Hypothalamus (tissue), 51 donors: ENCODE measurements at places on chromosomes 4 and X.

GRCh38 chr4:119105605-119106004 is 30.0 kb upstream of the MYOZ2 start:
- DNase-seq: no peak

- no peak for DNase-seq
Measured at GRCh38 chr4:105060628-105061027, 86.0 kb upstream of the TET2 start.

DNA sequence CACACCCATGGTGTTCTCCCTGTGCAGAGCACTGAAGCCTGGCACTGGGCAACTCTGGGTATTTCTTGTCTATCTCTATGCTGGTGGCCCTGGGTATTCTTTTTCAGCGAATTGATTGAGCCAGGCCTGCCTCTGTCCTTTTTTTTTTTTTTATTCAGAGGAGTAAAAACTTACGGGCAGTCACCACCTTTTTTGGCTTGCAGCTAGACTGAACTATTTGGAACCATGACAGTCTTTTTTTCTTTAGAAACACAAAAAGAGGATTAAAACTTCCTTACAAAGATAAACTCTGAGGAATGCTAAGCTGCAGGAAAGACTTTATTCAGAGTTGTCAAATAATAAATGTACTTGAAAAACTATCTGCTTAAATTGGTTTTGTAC is 119.2 kb upstream of the STIM2 start:
- no peak for DNase-seq

- no peak for DNase-seq
Measured at GRCh38 chr4:10584042-10584441, 100.5 kb downstream of the CLNK start.

- no peak for DNase-seq
Measured at GRCh38 chrX:50941638-50942037, 31.1 kb downstream of the BMP15 start.

DNA sequence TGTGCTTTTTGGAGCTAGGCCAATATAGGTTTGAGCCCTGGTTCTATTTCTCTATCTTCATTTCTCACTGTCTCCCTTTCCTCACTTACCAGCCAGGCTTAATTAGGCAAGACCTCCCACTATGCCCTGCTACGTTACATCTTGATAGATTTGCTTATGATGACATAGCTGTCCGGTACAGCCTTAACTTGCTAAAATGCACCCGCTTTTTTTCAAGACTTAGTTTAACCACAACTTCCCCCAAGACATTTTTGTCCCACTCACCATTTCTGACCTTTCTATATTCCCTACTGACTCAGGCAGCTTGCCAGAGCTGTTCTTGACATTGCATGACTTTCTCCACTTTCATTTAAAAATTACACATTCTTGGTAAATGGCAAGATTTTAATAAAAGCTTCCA is 152.6 kb downstream of the MID1 start:
- no peak for DNase-seq

- DNase-seq: no peak
Measured at GRCh38 chrX:105653891-105654290, 168.4 kb upstream of the NRK start.

DNA sequence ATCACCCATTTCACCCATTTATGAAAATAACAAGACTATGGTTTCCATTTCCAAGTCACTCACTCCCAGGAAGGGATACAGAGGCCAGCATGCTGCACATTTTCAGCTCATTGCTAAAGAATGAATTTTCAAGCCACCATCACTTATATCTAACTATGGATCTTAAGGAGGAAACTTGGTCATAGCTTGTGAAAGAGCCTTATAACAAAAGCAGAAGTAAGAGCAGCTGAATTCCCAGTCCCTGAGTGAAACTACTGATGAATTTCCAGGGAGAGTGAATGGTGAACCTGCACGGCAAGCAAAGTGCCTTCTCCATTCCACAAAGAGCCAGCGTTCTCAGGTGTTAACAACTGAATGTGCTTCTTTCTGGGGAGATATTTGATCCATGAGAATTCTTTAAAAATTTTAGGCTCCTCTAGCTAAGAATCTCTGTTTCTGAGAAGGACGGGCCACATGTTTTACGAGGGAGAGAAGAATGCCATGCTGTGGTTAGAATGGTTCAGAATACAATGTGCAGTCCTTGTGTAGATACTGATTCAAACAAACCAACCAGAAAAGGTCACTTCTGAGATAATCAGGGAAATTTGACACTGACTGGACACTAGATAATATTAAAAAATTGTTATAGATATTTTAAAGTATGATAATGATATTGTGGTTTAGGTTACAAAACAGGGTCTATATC is 24.0 kb downstream of the BTC start:
- DNase-seq: no peak

GRCh38 chrX:31266203-31267076 is 194.6 kb upstream of the FTHL17 start:
- peak; percentile 9 for DNase-seq

- no peak for DNase-seq
Measured at GRCh38 chr4:112823606-112824005, 186.7 kb downstream of the LARP7 start.

DNA sequence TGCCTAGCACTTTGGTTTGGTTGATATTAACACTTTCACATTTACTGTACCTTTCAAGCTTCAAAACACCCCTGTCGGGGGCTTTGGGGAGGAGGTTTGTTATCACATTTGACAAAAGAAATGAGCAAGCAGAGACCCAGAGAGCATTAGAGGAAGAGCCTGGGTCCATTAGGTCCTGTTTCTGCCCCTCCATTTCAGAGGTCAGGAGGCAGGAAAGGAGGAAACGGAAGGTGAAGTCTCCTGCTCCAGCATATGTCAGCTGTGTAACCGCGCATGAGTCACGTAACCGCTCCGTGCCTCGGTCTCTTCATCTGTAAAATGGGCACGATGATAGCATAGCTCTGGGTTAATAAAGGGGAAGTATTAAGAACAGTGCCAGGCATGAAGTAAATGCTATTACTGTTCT is 201.9 kb upstream of the BCOR start:
- DNase-seq: no peak

DNA sequence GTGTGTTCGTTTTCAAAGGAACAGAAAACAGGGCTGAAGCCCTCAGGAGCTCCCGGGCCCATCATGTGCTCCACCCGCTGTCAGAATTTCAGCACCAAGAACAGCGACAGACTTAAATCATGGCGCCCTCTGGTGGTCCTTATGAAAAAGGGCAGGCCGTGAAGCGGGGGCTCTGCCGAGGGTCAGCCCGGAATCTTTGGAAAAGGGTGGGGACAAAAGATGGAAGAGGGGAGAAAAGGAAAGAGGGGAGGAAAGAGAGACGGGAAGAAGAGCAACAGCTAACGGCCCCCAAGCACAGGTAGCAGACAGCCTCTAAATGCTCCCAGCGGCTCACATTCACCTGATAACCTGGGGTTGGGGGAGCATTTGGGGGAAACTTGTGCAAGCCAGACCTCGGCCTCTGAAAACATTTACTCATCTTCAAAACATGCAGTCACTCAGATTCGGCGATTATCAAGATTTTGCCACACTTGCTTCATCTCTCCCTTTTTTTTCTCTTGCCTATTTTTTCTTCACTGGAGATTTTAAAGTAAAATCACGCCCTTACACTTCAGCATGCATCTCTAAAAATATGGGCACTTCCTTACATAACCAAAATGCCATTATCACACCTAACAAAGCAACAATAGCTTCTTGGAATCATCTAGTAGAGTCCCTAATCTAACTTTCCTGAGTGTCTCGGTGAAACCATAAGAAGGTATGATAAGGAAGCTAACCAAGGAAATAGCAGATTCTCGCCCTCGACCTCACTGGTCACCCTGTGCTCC is 28.1 kb upstream of the MAN2B2 start:
- DNase-seq: peak; percentile 51

- no peak for DNase-seq
Measured at GRCh38 chr4:7156328-7156727, 36.0 kb upstream of the SORCS2 start.

DNA sequence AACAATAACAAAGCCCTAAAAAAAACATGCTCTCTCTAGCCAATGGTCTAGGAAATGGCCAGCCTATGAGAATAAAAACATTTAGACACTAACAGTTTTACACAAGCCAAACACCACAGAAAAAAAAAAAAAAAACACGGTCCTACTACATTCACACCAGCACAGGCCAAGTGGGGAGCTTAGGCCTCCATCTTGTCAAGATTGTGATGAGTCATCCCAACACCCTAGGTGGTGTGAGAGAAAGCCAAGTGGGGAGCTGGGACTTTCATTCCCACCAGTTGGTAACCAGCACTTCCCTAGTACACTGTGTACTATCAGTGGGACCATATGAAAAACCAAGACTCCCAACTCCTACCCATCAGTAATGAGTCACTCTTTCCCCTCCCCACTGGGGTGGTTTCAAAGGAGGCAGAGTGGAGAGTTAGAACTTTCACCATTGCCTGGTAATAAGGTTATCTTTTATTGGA is 95.6 kb downstream of the ADAMTS3 start:
- no peak for DNase-seq

DNA sequence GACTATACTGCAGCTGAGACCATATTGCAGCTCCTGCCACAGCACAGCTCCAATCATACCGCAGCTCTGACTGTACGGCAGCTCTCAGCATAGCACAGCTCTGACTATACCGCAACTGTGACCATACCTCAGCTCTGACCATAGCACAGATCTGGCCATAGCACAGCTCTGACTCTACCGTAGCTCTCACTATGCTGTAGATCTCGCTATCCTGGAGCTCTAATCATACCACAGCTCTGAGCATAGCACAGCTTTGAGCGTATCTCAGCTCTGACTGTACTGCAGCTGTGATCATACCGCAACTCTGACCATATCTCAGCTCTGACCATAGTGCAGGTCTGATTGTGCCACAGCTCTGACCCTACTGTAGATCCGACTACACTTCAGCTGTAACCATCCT is 139.2 kb downstream of the ASMT start:
- DNase-seq: no peak

DNA sequence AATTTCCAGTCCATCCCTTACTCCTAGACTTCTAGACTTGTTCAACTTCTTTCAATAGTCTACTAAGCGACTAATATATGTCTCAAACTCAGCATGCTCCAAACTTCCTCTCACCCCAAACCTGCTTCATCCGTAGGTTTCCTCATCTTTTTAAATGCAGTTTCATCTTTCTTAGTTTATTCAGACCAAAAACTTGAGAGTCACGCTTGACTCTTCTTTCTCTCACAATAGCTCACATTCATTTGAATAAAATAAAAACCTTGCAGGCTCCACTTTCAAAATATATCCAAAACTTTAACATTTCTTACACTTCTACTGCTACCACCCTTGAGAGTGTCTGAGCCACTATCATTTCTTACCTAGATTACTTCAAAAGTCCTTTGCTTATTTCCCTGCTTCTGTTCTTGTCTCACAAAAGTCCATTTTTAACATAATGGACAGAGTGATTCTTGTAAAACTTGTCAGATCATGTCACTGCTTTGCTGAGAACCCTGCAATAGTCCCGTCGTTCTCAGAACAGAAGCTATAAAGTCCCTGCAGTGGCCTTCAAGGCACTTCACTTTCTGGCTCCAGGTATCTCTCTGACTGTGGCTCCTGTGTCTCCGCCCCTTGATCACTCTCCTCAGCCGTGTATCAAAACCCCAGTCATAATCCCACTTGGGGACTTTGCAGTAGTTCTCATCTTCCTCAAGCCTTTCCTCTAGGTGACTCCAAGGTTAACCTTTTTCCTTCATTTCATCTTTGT is 167.6 kb downstream of the ARHGAP24 start:
- DNase-seq: no peak

DNA sequence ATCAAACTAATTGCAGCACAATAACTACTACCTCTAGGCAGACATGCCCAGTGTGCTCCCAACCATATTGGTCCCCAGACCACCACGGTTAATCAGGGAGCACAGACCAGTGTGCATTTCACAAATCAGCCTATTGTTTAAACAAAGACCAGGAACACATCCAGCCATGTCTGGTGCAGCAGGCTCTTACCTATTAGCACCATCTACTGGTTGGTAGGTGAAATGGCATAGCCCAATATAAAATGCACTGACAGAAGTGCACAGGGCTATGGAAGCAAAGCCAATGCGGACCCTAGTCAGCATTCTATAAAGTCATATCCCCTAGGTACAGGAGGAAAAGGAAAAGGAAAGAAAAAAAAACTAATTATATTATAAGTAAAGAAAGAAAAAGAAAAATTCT is 15.5 kb upstream of the CYLC1 start:
- DNase-seq: peak; percentile 0

DNA sequence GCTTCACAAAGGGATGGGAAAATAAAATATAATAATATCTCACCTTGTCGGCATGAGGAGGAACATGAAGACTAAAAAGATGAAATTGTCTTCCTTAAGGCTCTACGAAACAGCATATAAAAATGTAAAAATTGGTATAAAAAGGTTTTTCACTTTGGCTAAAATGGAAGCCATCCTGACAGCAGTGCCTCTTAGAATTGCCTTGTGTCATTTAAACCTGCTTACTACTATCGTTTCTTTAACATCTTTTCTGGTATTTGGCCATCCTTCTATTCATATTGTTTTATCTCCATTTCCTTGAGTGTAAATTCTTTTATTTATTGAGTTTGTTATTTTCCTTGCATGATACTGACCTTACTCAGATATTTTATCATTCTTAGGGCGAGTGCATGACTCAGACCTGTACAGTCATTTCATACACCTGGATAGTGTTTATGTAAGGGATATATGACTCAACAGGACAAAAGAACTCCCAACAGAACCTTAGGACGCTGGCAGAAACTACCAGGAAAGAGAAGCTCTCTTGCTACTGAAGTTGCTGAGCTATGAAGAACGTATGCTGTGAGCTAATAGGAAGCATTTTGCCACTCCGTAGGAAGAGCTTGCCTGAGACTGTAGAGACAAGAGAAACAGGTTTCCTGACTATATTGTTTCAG is 5.8 kb upstream of the CDKN2AIP start:
- no peak for DNase-seq

DNA sequence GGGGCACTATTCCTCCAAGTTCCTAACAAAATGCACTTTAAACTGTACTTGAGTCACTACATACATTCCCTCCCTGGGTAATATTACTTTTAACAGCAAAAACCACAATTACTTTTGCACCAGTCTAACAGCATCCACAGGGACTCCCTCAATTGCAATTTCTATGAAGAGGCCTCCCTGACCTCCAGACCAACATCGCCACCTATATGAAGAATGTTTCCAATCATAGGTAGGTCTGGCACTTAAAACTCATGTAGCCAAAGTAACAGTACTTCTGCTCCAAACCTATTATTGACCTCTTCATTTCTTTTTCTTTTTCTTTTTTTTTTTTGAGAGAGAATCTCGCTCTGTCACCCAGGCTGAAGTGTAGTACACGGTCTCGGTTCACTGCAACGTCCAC is 15.6 kb downstream of the NR3C2 start:
- DNase-seq: no peak

DNA sequence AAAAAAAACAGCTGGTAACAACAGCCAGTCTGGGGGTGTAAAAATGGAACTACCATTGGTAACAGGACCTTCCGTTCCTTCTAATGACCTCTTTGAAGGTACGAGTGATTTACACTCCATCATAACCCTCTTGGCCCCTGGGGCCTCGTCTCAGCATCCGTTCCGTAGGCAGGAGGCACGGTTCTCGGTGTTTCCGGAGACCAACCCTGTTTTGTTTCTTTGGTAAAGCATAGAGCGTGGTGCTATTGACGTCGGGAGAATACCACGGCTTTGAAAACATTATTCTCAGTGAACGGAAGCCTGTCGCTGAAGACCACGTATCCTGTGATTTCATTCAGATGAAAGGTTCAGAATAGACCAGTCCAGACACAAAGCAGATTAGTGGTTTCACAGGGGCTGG is 198.9 kb downstream of the ASMT start:
- no peak for DNase-seq
